ENCODE measurements at places on chromosomes 3 and 15. TPM values are rescaled to one million over a fixed set of nuclear protein-coding genes. Genes with fewer than 3 reads are reported as not detected.

Gene LRRC31
- total RNA-seq = 1.4 TPM

Gene TERC
- total RNA-seq = 2.3 TPM

Gene UROC1
- total RNA-seq = not detected

Gene C3orf62
- 10.7 TPM for total RNA-seq

Gene PRICKLE2
- 23.6 TPM for total RNA-seq

Gene NSMCE3
- 8.2 TPM for total RNA-seq

Gene OR5K2
- not detected for total RNA-seq

Gene AGBL1
- 0.07 TPM for total RNA-seq

Gene DTX3L
- total RNA-seq = 17.3 TPM

Gene PLSCR5
- total RNA-seq = not detected

Gene NAALADL2
- total RNA-seq = 5.8 TPM

Gene CCK
- 17.7 TPM for total RNA-seq

Gene THBS1
- total RNA-seq = 51.7 TPM

Gene EPB42
- not detected for total RNA-seq

Gene KBTBD13
- total RNA-seq = not detected

Gene PROK2
- not detected for total RNA-seq

Gene GCNT3
- total RNA-seq = 32.7 TPM

Gene FHIT
- total RNA-seq = 6.9 TPM

Gene SLC26A6
- 19.7 TPM for total RNA-seq

Gene SLC9C1
- total RNA-seq = 0.48 TPM

Gene NDUFB5
- total RNA-seq = 91.5 TPM

Gene IL1RAP
- total RNA-seq = 8.2 TPM

Gene TOP2B
- total RNA-seq = 198 TPM

Gene ATP13A5
- total RNA-seq = not detected

Gene COLQ
- total RNA-seq = 2.4 TPM

Gene ZMYND10
- total RNA-seq = 13.4 TPM

Gene MUSTN1
- total RNA-seq = 1.8 TPM

Gene SEC22C
- 21.5 TPM for total RNA-seq

Gene TMEM212
- total RNA-seq = not detected

Data from type B pancreatic cell (in vitro differentiated cells).